ENCODE measurements at places on chromosomes 7 and 10.

GRCh38 chr7:2821161-2821841 is 22.8 kb downstream of the GNA12 start:
- no peak for DNase-seq

- DNase-seq: no peak
Observed at GRCh38 chr7:16446508-16446907, 19.0 kb downstream of the SOSTDC1 start.

DNA sequence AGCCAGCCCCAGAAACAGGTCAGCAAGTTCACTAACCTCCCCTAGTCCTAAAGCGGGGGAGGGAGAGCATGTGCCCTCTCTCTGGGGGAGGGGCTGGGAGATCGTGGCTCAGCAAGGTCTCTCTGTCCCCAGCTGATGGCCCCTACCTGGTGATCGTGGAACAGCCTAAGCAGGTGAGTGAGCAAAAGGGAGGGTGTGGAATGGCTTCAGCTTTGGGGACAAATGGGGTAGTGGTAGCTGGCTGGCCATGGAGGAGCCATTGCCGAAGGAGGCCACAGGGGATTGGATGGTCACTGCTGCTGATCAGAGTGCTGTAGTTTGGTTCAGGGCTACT is 779 bp downstream of the NFKB2 start:
- no peak for DNase-seq

- DNase-seq: no peak
Observed at GRCh38 chr10:28891058-28891713, 213.9 kb downstream of the BAMBI start.

DNA sequence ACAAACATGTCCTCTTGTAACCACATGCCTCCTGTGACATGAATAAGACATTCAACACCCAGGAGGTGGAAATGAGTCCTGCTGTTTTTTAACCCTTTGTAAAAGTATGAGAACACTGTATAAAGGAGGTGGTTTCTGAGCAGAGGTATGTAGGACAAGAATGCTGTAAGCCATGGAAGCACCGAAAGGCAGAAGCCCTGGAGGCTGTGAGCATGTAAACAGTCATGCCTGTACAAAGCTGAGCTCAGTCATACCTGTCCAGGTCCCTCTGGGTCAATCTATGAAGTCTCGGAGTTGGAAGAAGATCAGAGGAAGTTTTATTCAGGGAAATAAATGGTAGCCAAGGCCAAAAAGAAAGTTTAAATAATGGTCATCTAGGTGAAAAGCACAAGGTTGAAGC is 34.7 kb upstream of the XPNPEP1 start:
- DNase-seq: no peak

- no peak for DNase-seq
Observed at GRCh38 chr10:58560068-58560467, 47.4 kb downstream of the BICC1 start.

DNA sequence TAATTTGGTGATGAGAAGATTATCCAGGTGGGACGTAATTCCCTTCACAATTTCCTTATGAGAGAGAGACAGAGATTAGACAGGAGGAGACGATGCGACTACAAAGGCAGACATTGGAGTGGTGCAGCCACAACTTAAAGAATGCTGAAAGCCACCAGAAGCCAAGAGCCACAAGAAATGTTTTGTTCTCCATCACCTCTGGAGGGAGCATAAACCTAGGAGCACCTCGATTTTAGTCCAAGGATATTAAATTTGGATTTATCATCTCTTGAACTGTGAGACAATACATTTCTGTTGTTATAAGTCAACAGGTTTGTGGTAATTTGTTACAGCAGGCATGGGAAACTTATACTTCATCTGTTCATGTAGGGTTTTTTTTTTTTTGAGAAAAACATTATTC is 418.9 kb downstream of the DGKB start:
- DNase-seq: no peak

DNA sequence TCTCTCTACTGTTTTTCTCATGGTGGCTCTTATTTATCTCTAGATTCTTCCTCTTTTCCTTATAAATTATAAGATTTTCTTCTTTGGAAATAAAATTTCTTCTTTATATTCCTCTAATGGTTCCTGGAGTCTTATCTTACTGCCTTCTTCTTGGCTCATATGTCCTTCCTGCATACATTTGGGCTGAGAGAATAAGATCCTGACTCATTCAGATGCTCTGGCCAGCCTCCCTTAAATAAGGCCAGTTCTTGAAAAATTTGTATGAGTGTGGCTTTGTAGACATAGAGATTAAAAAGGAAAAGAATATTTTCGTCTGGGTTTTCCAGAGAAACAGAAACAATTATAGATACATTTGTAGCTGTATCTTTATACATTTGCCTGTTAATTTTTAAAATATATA is 411.3 kb downstream of the KIF20B start:
- no peak for DNase-seq

DNA sequence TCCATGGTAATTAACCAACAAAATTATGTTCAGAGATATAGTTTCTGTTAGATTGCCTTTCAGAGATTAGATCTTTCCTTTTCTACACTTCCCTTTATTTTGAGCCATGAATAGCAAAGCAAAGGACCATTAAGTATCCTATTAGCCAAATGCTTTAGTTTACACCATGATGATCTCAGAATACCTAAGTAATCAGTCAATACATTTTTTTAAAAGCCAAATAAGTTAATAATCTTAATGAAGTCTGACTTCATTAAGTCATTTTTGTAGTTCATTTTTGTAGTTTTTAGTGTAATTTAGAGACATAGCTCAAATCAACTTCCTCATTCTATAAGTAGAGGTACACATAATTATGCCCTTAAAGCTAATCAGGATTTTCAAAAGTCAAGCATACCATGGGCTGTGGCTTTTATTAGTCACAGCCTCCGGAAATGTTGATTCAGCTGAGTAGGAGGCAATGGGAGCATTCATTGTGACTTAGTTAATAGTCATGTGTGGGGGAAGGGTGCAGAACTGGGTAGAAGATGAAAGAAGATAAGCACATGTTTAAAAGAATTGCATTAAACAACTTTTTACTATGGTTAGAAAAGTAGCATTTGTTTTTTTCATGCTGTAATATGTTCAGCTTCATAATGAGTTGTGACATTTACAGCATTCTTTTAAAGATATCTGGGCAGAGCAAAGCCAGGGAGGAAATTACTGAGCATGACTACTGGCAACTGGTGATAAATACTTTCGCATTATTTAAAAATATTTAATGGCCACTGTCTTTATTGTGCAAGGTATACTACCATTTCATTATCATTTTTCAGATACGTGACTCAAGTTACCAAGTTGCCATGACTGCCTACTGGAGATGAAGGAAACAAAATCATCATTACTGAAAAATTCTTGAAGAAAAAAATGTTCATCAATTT is 57.3 kb upstream of the CCDC71L start:
- peak; percentile 12 for DNase-seq

- no peak for DNase-seq
Observed at GRCh38 chr10:113058523-113059370, 108.7 kb downstream of the TCF7L2 start.

DNA sequence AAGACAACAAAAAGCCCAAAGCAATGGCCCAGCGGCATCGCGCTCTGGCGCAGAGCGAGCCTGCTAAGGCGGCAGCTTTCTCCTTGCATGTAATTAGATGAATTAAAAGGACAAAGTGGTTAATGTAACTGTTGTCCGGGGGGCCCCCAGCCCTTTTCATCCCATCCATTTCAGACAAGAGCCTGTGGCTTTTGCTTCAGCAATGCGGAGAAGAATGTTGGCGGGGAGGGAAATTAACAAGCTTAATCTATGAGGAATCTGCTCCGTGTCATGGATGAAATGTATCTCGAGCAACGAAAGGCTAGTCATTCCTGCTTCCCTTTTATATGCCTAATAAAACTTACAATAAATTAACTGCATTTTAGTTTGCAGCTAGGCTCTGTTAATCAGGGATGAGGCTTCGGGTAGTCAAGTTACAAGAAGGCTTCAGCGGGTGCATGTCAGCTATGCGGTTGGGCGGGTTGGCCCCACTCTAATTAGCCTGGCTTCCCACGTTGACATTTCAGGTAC is 203.3 kb downstream of the BUB3 start:
- no peak for DNase-seq

- no peak for DNase-seq
Observed at GRCh38 chr10:61975391-61975932, 74.0 kb downstream of the ARID5B start.

- DNase-seq: no peak
Observed at GRCh38 chr10:96417441-96417840, 58.6 kb upstream of the OPALIN start.

GRCh38 chr7:84107259-84107658 is 87.3 kb downstream of the SEMA3A start:
- no peak for DNase-seq

- DNase-seq: peak; percentile 99
Observed at GRCh38 chr7:44847920-44848634, at the start of gene H2AZ2. TSS of gene H2AZ2 (minus strand) at chr7:44848087. CDS start at chr7:44847971, 116 bp downstream.

- no peak for DNase-seq
Observed at GRCh38 chr7:143485500-143485899, 7.8 kb downstream of the TAS2R41 start.

DNA sequence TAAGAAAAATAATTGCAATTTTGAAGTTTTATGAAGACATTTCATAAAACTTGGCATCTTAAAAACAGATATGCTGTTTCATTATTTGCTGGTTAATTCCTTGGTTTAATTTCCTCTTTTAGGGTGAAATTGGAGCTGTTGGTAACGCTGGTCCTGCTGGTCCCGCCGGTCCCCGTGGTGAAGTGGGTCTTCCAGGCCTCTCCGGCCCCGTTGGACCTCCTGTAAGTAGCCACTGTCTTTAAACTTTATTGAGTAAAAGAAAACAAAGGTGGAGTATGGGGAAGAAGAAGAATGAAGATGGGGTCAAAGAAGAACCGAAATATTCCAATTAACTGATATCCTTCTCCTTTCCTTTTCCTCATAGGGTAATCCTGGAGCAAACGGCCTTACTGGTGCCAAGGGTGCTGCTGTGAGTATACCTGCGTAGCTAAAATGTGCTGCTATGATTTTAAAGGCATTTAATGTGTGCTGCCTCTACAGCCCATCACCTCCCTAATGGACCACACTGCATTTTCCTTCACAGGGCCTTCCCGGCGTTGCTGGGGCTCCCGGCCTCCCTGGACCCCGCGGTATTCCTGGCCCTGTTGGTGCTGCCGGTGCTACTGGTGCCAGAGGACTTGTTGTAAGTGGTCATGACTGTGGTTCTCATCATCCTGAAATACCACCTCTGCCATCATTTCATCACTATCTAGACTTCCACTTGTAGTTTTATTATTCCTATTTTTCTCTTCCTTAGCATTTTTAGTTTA is 14.7 kb downstream of the COL1A2 start:
- no peak for DNase-seq

- no peak for DNase-seq
Observed at GRCh38 chr10:34348917-34349485, 466.1 kb downstream of the PARD3 start.

DNA sequence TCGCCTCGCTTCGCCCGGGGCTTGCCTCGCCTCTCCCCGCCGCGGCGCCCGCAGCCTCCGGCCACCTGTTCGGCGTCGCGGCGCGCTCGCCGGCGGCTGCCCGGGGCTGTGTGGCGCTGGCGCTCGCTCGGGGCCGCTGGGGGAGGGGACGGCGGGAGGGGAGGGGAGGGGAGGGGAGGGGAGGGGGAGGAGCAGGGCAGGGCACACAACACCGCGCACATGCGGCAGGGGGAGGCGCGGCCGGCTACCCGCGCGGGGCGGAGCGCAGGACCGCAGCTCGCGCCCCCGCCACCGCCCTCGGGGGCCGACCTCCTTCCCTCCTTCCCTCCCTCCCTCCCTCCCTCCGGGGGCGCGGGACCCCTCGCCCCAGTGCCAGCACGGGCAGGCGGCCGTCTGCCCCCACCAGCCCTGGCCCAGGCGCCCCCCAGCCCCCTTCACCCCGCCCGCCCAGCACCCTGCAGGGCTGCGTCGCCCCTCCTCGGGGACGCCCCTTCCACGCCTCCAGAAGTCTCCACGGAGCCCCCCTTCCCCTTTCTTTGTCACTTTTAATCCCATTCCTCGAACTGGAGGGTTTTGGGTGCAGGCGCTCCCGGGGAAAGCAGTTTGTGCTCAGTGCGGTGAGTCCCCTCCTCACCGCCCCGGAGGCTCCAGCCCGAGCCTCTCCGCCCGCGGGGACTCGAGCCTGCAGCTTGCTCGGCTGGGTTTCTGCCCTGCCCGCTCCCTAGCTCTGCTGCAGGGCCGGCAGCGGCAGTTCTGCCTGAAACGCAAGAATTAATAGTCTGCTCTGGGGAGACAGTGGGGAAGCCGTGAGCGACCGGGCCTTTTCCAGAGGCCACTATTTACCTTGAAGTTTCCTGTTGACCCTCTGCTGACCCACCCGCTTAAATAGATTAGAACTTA is at the start of gene PARD3:
Gene PARD3, minus strand, starts transcription at position 112 of the 900 bp plus-strand sequence. CDS start 301 bp downstream, outside the sequence.
- DNase-seq: no peak

GRCh38 chr10:35268791-35269257 is 67.5 kb upstream of the CCNY start:
- no peak for DNase-seq

DNA sequence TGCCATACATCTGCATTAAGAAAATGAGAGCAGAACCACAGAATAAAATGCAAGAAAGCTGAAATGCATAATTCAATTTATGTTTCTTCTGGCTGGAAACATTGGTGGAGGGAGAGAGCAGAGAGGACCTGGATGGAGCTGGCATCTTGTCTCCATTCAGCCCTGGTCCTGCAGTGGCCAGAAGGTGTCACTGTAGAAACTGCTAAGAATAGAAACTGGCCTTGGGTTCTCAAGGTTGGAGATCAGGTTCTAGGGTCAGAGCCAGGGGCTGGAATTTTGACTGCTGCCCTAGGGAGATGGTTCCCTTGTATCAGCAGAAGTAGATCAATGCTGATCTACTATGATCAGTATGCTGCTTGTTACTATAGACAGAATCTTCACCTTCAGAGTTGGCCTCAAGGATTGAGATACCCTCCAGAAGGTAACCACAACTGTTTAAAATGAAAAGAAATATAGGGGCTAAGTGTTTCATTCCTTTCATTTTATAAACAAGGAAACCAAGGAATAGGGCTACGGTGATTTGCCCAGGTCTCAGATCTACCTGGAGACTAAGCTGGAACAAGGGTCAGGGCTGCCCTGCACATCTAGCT is 13.1 kb downstream of the TAS2R41 start:
- no peak for DNase-seq

- DNase-seq: no peak
Observed at GRCh38 chr10:47425813-47426419, 41.8 kb upstream of the ZNF488 start.

DNA sequence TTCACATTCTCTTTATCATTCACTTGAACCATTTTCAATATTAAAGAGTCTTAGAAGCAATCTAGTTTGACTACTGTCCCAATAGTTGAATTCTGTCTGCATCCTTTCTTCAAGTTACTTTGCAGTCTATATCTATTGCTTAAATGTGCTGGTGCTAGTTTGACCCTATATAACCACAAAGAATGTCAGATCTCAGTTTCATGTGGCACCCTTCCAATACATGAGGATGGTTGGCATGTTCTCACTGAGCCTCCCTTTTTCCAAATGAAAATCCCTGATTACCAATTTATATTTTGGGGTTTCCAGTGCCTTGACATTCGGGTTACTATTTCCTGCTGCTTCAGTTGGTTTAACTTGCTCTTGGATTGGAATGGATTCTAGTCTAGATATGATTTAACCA is 292.7 kb downstream of the EXOC4 start:
- no peak for DNase-seq

- DNase-seq: no peak
Observed at GRCh38 chr10:58851606-58852005, 324.8 kb upstream of the PHYHIPL start.
